ENCODE measurements at places on chromosomes 1 and 21.

GRCh38 chr1:27647328-27647727, 12.3 kb upstream of the FGR start:
- DNase-seq: no peak

DNA sequence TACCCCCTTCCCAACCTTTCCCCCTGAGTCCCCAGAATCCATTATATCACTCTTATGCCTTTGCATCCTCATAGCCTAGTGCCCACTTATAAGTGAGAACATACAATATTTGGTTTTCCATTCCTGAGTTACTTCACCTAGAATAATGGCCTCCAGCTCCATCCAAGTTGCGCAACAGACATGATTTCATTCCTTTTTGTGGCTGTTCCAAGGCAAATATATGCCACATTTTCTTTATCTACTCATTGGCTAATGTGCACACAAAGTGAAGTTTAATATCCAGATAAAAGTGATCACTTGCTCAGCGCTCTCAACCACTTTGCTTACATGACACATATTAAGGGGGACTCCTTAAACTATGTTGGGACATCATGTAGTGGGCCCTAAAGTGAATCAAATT, 72.4 kb upstream of the TIAM1 start:
- no peak for DNase-seq

GRCh38 chr1:155070158-155070621, 6.7 kb downstream of the EFNA4 start:
- DNase-seq: no peak

DNA sequence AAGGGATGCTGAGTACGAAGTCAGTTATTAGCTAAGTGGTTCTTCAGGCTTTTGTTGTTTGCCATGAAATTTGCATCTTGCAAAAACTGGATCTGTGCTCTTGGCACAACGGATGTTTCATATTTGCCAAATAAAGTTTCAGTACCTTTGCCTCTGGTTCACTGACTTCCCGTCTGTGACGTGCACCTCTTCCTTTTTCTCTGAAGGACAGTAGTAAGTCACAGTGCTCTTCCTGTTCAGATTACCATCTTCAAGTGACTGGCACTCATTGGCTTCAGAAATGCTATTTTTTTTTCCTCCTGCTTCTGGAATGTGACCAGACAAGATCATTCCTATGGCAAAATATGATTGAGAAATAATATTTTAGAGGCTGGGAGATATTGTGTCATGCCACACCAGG, 75.9 kb upstream of the GREM2 start:
- DNase-seq: no peak

GRCh38 chr1:111236806-111237205, 9.3 kb downstream of the CHI3L2 start:
- no peak for DNase-seq

DNA sequence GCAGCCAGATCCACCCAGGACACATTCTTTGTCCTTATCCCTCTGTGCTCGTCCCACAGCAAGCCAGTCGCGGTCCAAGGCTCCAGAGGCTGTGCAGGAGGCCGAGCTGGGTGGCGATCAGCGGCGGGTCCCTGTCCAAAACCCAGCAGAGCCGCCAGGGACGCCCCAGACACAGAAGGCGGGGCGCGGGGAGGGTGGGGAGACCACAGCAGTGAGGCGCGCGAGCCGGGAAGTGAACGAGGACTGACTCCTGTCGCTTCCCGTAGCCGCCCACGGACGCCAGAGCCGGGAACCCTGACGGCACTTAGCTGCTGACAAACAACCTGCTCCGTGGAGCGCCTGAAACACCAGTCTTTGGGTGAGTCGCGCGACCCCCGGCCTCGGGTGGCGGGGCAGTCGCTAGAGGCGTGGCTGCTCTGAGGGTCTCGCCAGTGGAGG, at the start of gene LGALS8:
LGALS8 (plus strand) TSS at position 279 of the 438 bp plus-strand sequence. CDS start 2,089 bp downstream, outside the sequence.
- no peak for DNase-seq

DNA sequence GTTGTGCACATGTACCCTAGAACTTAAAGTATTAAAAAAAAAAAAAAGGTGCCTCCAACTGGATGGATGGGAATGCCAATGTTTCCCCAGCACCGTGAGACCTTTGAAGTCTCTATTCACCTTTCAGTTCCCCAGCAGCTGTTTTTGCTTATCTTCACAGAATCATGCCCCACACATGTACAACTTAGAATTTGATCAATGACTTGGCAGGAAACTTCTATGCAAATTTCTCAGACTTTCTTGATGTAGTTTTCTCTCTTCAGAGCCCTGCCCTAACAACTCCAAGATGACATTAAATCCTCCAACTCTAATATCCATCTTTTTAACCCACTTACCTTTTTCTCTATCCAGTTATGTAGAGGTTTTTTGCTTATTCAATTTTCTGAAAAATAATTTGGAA, 144.3 kb downstream of the PLPPR5 start:
- no peak for DNase-seq

DNA sequence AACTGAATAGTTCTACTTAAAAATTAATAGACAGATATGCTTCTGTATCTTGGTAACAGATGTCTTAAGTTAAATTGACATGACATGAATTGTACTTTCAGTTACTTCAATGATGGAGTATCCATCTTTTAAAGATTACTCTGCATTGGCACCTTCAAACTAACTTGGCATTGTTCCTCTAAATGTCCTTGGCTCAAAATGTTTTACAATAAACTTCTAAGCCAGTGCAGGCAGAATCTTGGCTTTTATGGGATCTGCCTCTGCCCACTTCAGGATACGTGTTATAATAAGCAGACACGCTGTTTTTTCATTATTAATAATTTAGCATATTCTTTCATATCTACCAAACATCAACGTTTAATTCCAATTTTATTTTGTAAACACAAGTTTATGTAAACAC, 873.4 kb upstream of the ADAMTS5 start:
- no peak for DNase-seq

DNA sequence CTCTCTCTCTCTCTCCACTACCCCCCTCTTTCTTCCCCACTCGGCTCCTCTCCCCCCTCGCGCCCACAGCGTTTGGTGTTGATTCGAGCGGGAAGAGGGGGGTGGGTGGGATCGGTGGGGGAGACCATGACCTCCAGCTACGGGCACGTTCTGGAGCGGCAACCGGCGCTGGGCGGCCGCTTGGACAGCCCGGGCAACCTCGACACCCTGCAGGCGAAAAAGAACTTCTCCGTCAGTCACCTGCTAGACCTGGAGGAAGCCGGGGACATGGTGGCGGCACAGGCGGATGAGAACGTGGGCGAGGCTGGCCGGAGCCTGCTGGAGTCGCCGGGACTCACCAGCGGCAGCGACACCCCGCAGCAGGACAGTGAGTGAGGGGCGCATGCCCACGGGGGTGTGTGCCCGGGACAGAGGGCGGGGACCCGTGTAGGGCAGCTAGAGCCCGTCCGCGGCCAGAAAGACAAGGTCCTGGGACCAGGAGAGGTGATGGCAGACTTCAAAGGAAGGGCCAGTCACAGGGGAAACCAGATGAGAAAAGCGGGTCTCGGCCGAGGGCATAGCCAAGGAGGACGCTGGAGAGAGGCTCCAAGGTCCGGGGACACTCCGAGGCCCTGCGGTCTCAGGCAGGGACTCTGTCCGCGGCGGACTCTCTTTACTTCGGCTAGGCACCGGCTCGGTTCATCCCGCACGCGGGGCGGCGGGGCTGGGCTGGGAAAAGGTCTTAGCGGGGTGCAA, at the start of gene PRRX1:
PRRX1 (plus strand) TSS at position 39 of the 735 bp plus-strand sequence; CDS start at position 127, 88 bp downstream.
- no peak for DNase-seq

GRCh38 chr1:153872934-153873333, 49.8 kb downstream of the GATAD2B start:
- no peak for DNase-seq

Data from kidney epithelial cell (primary cell).